AG09319 (cell line): ENCODE measurements at places on chromosomes 3 and 15.

DNA sequence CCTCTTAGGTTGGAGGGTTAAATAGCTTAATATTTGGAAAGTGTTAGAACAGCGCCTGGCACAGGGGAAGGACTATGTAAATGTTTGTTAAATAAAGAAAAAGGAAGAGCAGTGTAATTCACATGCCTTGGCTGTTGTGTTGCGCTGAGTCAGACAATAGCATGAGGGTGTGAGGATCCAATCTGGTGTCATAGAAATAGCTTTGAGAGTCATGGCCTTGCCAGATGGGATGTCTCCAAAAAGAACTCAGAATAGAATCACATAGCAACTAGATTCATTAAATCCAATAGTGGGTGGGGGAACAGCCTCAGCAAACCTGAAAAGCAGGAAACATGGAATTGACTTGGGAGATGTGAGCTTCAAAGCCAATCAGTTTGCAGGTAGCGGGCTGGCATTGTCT is 3.9 kb upstream of the RBSN start:
- DNase-seq: no peak

- no peak for DNase-seq
Measured at GRCh38 chr15:100692246-100692645, 89.9 kb downstream of the ASB7 start.

- no peak for DNase-seq
Measured at GRCh38 chr3:82736696-82737277, 975.3 kb upstream of the GBE1 start.

DNA sequence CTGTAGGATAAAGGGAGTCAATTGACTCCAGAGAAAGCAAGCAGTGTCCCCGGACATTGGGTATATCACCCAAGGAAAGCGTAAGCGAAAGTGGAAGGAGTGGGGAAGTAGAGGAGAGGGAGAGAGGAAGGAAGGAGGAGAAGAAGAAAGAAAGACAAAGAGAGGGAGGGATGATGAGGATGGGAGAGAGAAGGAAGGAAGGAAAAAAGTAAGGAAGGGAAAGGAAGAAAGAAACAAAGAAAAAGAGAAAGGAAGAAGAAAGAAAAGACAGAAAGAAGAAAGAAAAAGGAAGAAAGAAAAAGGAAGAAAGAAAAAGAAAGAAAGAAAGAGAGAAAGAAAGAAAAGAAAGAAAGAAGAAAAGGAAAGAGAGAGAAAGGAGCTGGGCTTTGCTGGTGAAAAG is 839 bp downstream of the DNASE1L3 start:
- no peak for DNase-seq

DNA sequence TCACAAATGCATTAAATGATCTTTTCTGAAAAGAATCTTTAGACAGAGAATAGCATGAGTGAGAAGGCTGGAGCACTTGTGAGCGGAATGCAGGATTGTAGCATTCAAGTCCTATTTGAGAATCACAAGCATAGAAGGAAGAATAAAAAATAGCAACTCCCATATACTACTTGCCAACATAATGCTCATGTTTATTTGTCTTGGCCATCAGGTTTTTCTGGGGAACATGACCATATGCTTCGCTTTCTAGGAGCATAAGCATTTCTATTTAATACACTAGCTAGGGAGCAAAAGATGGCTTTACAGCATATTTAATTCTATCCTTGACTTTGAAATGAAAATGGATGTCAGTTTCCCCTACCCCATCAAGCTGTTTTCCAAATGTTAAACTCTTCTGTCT is 170.3 kb upstream of the MITF start:
- no peak for DNase-seq

- DNase-seq: no peak
Measured at GRCh38 chr15:26729581-26729980, 43.3 kb downstream of the GABRB3 start.

DNA sequence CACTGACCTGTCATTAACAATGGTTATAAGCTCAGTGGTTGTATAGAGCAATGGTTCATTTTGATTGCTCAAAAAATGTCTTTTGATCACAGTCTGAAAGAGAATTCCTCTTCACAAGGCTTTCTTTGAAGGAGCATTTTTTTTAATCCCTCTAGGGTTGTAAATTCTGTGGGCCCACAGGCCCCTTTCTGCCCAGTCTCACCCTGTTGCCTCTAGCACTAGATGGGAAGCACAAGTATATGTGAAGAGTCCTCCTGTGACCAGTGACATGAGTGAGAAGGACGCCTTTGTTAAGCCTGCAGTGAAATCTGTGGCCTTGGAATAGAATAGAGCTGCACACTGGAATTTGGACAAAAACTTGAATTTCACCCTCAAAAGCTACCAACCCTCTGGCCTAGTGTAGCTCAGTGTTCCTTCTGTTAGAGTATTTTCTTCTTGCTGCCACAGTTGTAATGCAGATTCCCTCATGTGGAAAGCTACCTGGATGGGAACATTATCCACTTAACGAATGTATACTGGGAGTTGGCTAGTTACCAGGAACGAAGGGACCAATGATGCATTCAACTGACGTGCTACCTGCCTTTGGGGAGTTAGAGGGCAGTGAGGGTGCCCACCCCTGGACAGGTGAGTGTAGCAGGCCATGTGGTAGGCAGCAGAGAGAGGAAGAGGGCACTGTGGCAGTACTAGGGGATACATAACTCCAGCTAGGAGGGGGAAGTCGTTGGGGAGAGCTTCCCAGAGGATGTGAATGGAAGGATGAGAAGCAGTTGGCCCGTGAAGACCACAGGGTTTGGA is 28.3 kb upstream of the RYR3 start:
- no peak for DNase-seq

DNA sequence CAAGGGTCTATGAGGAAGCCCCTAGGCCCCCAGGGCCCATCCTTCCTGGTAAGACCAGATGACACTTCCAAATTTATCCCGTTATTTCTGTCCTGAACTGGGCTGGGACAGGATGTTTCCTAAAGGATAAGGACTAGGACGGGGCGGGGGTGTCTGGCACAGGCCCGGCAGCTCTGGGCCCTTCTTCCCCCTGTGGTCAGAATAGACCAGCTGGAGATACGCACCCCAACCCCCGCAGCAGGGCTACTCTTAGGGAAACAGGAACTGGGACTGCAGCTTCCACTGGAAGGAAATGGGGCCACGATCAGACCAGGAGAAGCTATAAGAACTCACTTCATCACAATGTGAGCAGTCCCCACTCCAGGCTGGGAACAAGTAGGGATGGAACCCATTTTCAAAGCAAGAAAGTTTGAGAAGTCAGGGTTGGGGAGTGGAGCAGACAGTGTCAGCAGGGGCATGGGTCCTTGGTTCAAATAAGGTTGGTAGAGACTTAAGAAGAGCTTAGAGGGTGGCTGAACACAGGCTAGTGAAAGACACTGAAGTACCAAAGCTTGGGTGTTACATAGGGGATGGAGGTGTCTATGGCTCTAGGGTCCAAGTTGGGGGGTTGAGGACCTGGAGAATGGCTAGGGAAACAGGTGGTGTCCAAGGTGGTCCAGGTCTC is 1.1 kb downstream of the NCKIPSD start:
- DNase-seq: no peak

DNA sequence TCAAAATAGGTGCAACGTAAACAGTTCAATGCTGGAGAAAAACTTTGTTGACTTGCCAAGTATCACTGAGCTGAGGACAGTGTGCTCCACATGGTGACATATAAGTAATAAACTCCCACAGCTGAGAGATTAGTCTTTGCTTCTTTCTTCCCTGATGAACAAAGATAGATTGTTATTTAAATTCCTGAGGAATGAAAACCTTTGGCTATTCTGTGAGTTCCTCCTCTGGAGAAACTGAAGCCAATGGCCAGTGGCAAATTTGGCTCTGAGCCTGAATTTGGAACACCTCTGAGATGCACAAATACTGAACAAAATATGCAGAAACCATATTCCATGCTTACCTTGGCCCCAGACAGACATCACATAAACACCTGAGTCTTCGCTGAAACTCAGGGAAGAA is 63.3 kb downstream of the RPL22L1 start:
- no peak for DNase-seq

GRCh38 chr3:195708626-195709481 is 11.9 kb upstream of the MUC20 start:
- DNase-seq: no peak
